ENCODE measurements at places on chromosomes 16 and 17. TPM values are rescaled to one million over a fixed set of nuclear protein-coding genes. Genes with fewer than 3 reads are reported as not detected.

- DNase-seq = no peak
- H3K27ac ChIP-seq = no peak overlapping the region
- peaks cover 24% of the 10 kb centered on the region for H3K4me1 ChIP-seq
- H3K4me3 ChIP-seq = no peak overlapping the region
- H3K27me3 ChIP-seq = no peaks in the 10 kb centered on the region
- H3K36me3 ChIP-seq = peaks cover 9% of the 10 kb centered on the region
Measured at GRCh38 chr17:28737316-28737715, 6.5 kb upstream of the TRAF4 start.

The PRRT2 gene
- 0.94 TPM for total RNA-seq

DNA sequence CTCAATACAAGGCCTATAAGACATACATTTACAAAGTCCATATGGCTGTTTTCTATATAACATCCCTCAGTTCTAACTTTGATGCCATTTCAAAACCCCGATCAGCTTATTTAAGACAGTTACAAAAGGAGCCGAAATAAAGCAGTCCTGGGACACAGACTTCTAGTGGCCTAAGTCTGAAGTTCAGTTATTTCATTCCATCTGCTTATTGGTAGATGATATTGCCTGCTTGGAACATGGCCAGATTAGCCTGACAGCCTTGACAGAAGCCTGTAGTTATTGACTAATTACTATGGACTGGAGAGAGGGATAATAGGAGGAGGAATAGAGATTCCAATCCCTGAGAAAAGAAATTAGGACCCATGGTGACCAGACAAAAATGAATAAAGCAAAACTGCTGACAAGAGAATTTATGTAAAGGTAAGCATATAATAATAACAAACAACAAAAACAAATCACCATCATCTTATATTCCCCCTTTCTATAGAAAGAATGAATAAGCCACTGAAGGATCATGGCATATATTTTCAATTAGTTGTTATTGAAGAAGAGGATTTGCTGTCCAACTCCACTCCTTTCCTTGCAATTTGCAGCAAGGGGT, 206.3 kb upstream of the TOM1L1 start:
- H3K4me3 ChIP-seq = no peak overlapping the region
- no peak for DNase-seq
- H3K36me3 ChIP-seq = no peaks in the 10 kb centered on the region
- H3K27me3 ChIP-seq = no peaks in the 10 kb centered on the region
- H3K4me1 ChIP-seq = no peaks in the 10 kb centered on the region
- H3K27ac ChIP-seq = no peak overlapping the region

The TMEM114 gene
- not detected for total RNA-seq

The BEAN1 gene
- not detected for total RNA-seq

The TAX1BP3 gene
- 19.3 TPM for total RNA-seq

DNA sequence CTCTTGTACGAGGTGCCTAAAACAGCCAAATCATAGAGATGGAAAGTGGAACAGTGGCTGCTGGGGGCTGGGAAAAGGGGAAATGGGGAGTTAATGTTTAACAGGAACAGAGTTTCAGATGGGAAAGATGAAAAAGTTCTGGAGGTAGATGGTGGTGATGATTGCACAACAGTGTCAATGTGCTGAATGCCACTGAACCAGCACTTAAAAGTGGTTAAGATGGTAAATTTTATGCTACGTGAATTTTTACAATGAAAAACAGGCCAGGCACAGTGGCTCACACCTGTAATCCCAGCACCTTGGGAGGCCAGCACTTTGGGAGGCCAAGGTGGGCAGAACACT, 130.4 kb downstream of the C16orf78 start:
- H3K4me3 ChIP-seq = no peak overlapping the region
- no peaks in the 10 kb centered on the region for H3K36me3 ChIP-seq
- DNase-seq = no peak
- peaks cover 4% of the 10 kb centered on the region for H3K4me1 ChIP-seq

DNA sequence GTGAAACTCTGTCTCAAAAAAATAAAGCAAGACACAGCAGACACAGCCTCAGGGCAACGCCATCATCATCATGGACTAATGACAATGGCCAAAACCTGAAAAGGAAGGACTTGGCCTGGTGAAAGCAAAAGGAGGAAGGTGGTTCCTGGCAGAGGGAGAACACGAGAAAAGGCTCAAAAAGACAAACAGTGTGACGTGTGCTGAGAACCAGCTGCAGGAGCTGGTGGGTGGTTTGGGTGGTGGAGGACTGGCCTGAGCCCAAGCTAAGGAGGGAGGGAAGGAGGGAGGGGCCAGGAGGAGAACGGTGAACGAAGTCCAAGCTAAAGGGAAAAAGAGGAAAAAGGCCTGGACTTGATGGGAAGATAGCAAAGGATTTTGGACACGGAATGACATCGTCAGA, 85.1 kb downstream of the SLC39A11 start:
- H3K27me3 ChIP-seq = no peaks in the 10 kb centered on the region
- H3K27ac ChIP-seq = no peak overlapping the region
- H3K4me3 ChIP-seq = no peak overlapping the region
- peaks cover 7% of the 10 kb centered on the region for H3K36me3 ChIP-seq
- no peak for DNase-seq
- peaks cover 8% of the 10 kb centered on the region for H3K4me1 ChIP-seq

- H3K4me1 ChIP-seq = peaks cover 28% of the 10 kb centered on the region
- no peaks in the 10 kb centered on the region for H3K27me3 ChIP-seq
- H3K36me3 ChIP-seq = peaks cover 2% of the 10 kb centered on the region
- DNase-seq = no peak
Measured at GRCh38 chr17:1557355-1558095, 5.1 kb downstream of the PITPNA start.

The PGP gene
- 11.2 TPM for total RNA-seq

The EFNB3 gene
- total RNA-seq = not detected

- H3K27me3 ChIP-seq = no peaks in the 10 kb centered on the region
- DNase-seq = no peak
- H3K36me3 ChIP-seq = peaks cover 14% of the 10 kb centered on the region
- no peak overlapping the region for H3K4me3 ChIP-seq
Measured at GRCh38 chr17:8888704-8889302, 21.3 kb upstream of the PIK3R6 start.

GRCh38 chr17:13302983-13303382, 285.2 kb upstream of the ELAC2 start:
- DNase-seq = no peak
- H3K36me3 ChIP-seq = no peaks in the 10 kb centered on the region
- H3K4me1 ChIP-seq = no peaks in the 10 kb centered on the region
- peaks cover 4% of the 10 kb centered on the region for H3K27me3 ChIP-seq

- no peaks in the 10 kb centered on the region for H3K4me1 ChIP-seq
- peaks cover 15% of the 10 kb centered on the region for H3K36me3 ChIP-seq
- no peak overlapping the region for H3K27ac ChIP-seq
- H3K27me3 ChIP-seq = no peaks in the 10 kb centered on the region
- DNase-seq = no peak
- no peak overlapping the region for H3K4me3 ChIP-seq
Measured at GRCh38 chr16:27762441-27762840, 212.5 kb downstream of the KATNIP start.

DNA sequence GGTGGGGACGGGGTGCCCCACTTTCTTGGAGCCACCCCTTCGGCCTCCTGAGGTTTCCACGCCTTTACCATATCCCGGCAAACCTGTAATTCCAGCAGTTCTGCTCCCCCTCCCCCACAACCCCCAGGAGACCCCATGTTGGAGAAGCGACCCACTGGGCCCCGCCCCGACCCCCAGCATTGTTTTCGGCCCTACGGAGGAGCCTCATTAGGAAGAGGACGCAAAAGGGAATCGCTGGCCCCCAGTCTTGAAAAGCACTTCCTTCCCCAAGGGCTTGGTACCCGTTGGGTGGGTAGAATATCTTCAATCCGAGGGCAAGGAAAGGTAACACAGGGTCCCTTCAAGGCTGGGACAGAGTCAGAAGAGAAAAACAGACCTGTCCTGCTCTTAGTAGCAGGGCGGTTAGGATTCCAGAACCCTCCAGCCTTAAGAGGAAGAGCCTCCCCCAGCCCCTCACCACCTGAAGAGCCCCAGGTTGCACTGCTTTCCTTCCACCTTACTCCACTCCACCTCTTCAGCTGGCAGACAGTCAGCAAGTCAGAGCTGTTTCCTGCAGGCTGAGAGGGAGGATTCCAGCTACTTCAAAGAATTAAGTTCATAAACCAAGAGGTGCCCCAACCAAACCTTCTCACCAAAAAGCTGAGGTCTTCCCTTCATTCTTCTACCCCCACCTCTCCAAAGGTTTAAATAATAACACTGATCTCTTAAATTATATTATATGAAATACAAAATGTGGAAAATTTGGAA, 803 bp upstream of the TLCD2 start:
- DNase-seq = no peak
- H3K27me3 ChIP-seq = peaks cover 20% of the 10 kb centered on the region
- H3K27ac ChIP-seq = no peak overlapping the region
- H3K4me3 ChIP-seq = peak overlapping the region; percentile 46

The HEATR9 gene
- total RNA-seq = not detected

- H3K27ac ChIP-seq = peak overlapping the region; percentile 1
- no peak overlapping the region for H3K4me3 ChIP-seq
- H3K27me3 ChIP-seq = no peaks in the 10 kb centered on the region
Measured at GRCh38 chr16:81720973-81721906, 57.9 kb upstream of the PLCG2 start.

- no peak for DNase-seq
- H3K27ac ChIP-seq = peak overlapping the region; percentile 73
- H3K4me3 ChIP-seq = no peak overlapping the region
- H3K36me3 ChIP-seq = peaks cover 24% of the 10 kb centered on the region
- no peaks in the 10 kb centered on the region for H3K27me3 ChIP-seq
- H3K4me1 ChIP-seq = peaks cover 53% of the 10 kb centered on the region
Measured at GRCh38 chr17:38900978-38901656, 24.3 kb upstream of the LASP1NB start.

GRCh38 chr17:83118071-83118841, 38.8 kb downstream of the METRNL start:
- no peak overlapping the region for H3K4me3 ChIP-seq
- H3K4me1 ChIP-seq = peaks cover 9% of the 10 kb centered on the region
- H3K27ac ChIP-seq = no peak overlapping the region
- no peak for DNase-seq

The SMCR8 gene
- total RNA-seq = 8.5 TPM

The ZNF423 gene
- total RNA-seq = not detected

The G6PC1 gene
- not detected for total RNA-seq

The CHST6 gene
- total RNA-seq = not detected

- H3K27me3 ChIP-seq = peaks cover 34% of the 10 kb centered on the region
- no peak for DNase-seq
- no peak overlapping the region for H3K27ac ChIP-seq
- no peak overlapping the region for H3K4me3 ChIP-seq
- peaks cover 15% of the 10 kb centered on the region for H3K4me1 ChIP-seq
- H3K36me3 ChIP-seq = no peaks in the 10 kb centered on the region
Measured at GRCh38 chr16:73888840-73889490, 407.6 kb upstream of the PSMD7 start.

The CCL17 gene
- total RNA-seq = not detected

DNA sequence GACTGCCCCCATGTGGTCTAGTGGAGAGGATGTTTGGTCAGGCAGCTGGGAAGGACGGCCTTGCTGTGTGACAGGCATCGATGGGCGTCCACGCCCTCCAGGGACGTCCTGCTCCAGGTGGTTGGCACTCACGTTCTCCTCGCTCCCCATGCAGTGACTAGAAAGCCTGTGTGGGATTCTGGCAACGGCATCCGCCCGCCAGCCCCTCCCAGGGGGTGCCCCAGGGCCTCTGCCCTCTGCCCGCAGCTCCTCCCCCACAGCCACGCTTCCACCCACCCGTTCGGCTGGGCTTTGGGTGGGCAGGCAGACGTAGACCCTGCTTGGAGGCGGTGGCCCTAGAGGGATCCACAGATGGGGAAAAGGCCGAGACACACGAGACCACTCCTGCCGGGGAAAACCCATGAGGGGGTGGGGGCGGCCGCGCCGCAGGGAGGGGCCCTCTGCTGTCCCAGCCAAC, 4.7 kb upstream of the IL17C start:
- peaks cover 19% of the 10 kb centered on the region for H3K27me3 ChIP-seq
- peak overlapping the region; percentile 52 for H3K4me3 ChIP-seq
- H3K36me3 ChIP-seq = peaks cover 7% of the 10 kb centered on the region
- DNase-seq = peak; percentile 59
- no peak overlapping the region for H3K27ac ChIP-seq

DNA sequence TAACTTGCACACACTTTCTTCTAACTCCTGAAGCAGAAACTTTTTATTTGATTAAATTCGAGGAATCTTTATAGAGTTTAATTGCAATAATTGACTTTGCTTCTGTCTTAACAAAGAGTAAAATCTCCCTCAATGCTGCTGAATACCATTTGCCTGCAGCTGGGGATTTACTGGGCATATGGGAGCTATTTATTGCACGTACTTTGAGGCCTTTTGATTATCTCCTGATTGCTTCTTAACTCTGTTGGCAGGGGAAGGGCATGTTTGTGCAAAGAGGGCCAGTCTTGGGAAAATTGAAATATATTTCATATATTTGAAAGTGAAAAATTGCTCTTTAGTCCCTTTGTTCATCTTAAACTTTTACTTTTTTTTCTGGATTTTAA, 156.8 kb upstream of the CHMP6 start:
- H3K36me3 ChIP-seq = peaks cover 23% of the 10 kb centered on the region
- no peak for DNase-seq
- no peaks in the 10 kb centered on the region for H3K27me3 ChIP-seq
- no peak overlapping the region for H3K27ac ChIP-seq
- peaks cover 41% of the 10 kb centered on the region for H3K4me1 ChIP-seq

- peaks cover 26% of the 10 kb centered on the region for H3K4me1 ChIP-seq
- DNase-seq = peak; percentile 52
- no peak overlapping the region for H3K4me3 ChIP-seq
- H3K27ac ChIP-seq = no peak overlapping the region
- no peaks in the 10 kb centered on the region for H3K36me3 ChIP-seq
- no peaks in the 10 kb centered on the region for H3K27me3 ChIP-seq
Measured at GRCh38 chr17:17675925-17676534, 5.2 kb upstream of the RAI1 start.

DNA sequence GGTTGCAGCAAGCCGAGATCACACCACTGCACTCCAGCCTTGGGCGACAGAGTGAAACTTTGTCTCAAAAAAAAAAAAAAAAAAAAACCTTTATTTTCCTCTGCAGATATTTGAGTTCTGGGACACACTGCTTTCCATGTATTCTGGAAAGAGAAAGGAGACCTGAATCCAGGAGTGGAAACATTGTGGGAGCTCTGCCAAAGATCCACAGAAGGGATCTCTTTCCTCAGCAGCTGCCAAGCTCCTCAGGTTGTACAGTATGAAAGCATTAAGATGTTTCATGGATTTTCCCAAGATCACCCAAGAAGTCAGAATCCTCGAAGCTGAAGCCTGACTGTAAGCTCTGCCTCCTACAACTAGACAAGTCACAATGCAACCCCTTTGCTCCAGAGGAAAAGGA, 13.5 kb downstream of the NPRL3 start:
- H3K27ac ChIP-seq = no peak overlapping the region
- H3K36me3 ChIP-seq = peaks cover 5% of the 10 kb centered on the region
- H3K4me1 ChIP-seq = peaks cover 6% of the 10 kb centered on the region

DNA sequence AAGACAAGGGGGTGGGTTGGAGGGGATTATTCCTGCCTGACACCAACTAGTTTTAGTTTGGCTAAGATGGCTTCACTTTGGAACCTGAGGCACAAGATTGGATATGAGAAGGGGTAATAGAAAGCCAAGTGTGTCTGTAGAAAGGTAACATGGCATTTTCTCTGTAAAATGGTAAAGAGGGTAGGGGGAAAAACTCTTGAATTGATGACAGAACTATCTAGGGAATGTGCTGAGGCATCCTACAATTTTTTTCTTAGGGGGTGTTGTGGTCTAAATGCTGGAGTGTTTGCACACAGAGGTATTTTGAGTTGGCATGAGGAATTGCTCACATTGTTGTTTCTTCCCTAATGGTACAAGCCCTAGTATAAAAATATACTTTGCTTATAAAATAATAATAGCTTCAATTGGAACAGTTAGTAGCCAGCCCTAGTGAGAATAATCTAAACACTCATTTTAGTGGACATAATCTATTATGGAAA, 25.8 kb downstream of the YPEL2 start:
- H3K4me1 ChIP-seq = peaks cover 67% of the 10 kb centered on the region
- no peak overlapping the region for H3K4me3 ChIP-seq
- H3K36me3 ChIP-seq = peaks cover 12% of the 10 kb centered on the region
- no peaks in the 10 kb centered on the region for H3K27me3 ChIP-seq
- no peak overlapping the region for H3K27ac ChIP-seq

The GPR142 gene
- total RNA-seq = not detected
